ENCODE measurements at places on chromosomes 2 and 18.
A peak's percentile ranks its signal among the peaks of the same experiment; 100 is the strongest.

DNA sequence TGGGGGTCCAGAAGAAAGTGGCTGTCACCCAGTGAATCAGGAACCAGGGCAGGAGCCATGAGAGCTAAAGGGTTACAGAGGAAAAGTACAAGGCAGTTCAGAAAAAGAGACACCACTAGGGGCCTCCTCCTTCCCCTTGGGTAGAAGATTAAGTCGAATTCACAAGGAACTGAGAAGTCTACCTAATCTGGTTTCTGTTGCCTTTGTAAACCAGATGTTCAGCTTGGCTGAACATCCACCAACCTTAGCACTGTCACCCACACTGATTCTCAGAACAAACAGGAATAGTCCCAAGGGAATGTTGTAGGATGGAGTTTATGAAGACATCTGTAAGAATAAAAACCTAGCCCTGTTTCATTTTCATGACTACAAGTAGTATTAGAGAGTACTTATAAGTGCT, 90.4 kb upstream of the NOSTRIN start:
- no peak for DNase-seq
- H3K4me3 ChIP-seq, result no peak overlapping the region
- H3K27ac ChIP-seq, result no peak overlapping the region

DNA sequence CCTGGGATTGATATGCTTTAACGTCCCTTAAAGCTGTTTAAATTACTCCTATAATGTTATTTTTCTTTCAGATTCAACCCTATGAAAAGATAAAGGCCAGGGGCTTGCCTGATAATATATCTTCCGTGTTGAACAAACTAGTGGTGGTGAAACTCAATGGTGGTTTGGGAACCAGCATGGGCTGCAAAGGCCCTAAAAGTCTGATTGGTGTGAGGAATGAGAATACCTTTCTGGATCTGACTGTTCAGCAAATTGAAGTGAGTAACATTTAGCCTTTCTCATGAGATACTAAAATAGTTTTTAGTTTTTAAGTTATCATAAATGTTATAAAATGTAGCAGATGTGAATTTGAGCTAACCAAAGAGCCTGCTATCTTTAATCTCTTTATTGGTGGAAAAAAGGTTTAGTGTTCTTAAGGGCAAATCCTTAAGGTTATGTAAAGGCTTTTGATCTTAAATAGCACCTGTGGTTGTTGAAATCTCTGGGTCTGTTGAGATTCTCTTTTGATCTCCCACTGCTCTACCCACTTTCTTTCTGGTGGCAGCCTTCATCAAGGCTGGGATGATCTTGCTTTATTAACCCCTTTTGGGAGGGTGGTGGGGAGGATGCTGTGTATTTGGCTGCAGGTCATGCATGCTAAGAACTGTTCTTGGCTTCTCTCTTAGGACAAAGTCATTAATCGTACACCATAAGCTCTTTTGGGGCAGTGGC, 40.9 kb downstream of the UGP2 start:
- no peaks in the 10 kb centered on the region for H3K4me1 ChIP-seq
- peaks cover 14% of the 10 kb centered on the region for H3K36me3 ChIP-seq
- H3K27me3 ChIP-seq, result no peaks in the 10 kb centered on the region
- DNase-seq, result no peak
- H3K27ac ChIP-seq, result no peak overlapping the region
- H3K4me3 ChIP-seq, result no peak overlapping the region

- no peaks in the 10 kb centered on the region for H3K27me3 ChIP-seq
- H3K36me3 ChIP-seq, result peaks cover 10% of the 10 kb centered on the region
- no peak for DNase-seq
- H3K27ac ChIP-seq, result no peak overlapping the region
- peaks cover 8% of the 10 kb centered on the region for H3K4me1 ChIP-seq
- no peak overlapping the region for H3K4me3 ChIP-seq
Measured at GRCh38 chr18:13280070-13280795, 61.7 kb downstream of the LDLRAD4 start.

DNA sequence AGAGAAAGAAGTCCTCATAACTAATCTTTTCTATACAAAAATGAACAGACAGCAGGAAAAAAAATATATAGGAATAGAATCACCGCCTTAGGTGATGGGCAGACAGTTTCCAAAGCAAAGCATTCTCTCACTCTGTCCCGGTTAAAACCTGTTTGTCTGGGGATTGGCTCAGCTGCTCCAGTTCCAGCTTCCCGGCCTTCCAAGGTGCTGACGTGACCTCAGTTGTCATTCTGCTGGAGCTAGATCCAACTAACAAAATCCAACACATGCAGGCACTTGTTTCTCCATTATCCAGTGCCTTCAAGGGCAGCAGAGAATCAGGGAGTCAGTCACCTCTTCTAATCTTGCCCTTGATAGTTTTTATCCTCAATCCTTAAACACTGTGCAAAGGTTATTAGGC, 52.8 kb downstream of the IKZF2 start:
- no peaks in the 10 kb centered on the region for H3K27me3 ChIP-seq
- DNase-seq, result no peak
- no peaks in the 10 kb centered on the region for H3K36me3 ChIP-seq
- H3K4me1 ChIP-seq, result no peaks in the 10 kb centered on the region

GRCh38 chr2:144325086-144325485, 194.8 kb downstream of the ZEB2 start:
- no peak overlapping the region for H3K27ac ChIP-seq
- no peak overlapping the region for H3K4me3 ChIP-seq
- H3K4me1 ChIP-seq, result peaks cover 9% of the 10 kb centered on the region
- H3K27me3 ChIP-seq, result no peaks in the 10 kb centered on the region
- no peak for DNase-seq

DNA sequence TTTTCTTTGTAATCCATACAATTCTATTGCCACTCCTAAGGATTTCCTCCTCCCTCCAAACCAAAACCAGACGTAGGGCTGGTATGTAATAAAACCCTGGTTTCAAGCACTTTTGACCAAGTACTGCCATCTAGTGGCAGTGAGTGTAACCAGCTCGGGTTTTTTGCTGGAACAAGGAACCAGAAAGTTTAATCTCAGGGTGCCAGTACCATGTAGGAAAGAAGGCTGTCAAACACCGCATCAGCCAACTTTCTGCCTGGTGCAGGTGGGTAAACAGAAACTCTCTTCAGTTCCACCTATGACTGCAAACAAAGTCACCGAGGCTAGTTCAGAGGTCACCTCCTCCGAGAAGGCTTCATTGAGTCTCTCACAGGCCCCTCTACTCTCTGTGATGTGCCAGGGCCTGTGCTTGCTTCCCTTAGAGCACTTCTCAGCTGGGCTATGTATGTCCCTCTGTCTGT, 10.2 kb upstream of the THNSL2 start:
- H3K36me3 ChIP-seq, result no peaks in the 10 kb centered on the region
- no peak overlapping the region for H3K27ac ChIP-seq
- H3K27me3 ChIP-seq, result no peaks in the 10 kb centered on the region
- DNase-seq, result no peak
- H3K4me3 ChIP-seq, result no peak overlapping the region

GRCh38 chr2:158965107-158965506, 3.3 kb upstream of the TANC1 start:
- H3K27me3 ChIP-seq, result no peaks in the 10 kb centered on the region
- no peak overlapping the region for H3K27ac ChIP-seq

DNA sequence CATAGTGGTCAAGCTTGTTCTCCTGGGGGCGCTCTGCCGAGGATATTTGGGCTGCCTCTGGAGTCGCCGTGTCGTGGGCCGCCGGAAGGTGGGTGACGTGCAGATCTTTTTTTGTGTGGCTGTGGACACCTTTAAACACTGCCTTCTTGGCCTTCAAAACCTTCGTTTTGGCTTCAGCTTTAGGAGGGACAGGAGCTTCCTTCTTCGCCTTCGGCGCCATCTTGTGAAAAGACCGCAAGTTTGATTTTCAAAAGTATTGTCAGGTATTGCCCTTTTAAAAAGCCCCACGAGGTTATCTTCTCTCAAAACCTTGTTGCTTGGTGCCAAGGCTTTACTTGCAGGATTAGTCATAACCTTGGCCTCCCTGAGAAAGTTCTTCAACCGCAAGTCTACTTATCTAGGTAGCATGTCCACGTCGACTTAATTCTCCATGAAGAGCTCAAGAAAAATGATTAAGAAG, 20.8 kb downstream of the LAMA3 start:
- H3K27ac ChIP-seq, result no peak overlapping the region
- H3K27me3 ChIP-seq, result no peaks in the 10 kb centered on the region
- H3K4me3 ChIP-seq, result no peak overlapping the region
- no peak for DNase-seq
- H3K4me1 ChIP-seq, result no peaks in the 10 kb centered on the region

DNA sequence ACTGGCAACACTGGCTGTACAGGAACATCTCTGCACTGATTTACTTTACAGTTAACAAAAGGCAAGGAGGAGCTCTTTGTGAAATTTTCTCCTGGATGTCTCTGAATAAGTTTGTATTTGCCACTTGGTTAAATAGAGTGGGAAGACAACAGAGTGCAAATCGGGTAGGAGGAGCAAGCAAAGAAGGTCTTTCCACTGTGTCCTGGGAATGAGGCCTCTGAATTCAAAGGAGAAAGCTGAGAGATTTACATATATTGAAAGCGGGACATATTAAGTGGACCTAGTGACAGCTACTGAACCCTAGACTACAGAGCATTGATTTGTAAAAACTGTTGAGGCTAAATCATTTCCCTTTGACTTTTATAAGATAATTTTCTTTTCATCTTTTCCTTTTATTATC, 117.4 kb upstream of the CHRNA1 start:
- no peak overlapping the region for H3K27ac ChIP-seq
- no peaks in the 10 kb centered on the region for H3K4me1 ChIP-seq
- no peak for DNase-seq

DNA sequence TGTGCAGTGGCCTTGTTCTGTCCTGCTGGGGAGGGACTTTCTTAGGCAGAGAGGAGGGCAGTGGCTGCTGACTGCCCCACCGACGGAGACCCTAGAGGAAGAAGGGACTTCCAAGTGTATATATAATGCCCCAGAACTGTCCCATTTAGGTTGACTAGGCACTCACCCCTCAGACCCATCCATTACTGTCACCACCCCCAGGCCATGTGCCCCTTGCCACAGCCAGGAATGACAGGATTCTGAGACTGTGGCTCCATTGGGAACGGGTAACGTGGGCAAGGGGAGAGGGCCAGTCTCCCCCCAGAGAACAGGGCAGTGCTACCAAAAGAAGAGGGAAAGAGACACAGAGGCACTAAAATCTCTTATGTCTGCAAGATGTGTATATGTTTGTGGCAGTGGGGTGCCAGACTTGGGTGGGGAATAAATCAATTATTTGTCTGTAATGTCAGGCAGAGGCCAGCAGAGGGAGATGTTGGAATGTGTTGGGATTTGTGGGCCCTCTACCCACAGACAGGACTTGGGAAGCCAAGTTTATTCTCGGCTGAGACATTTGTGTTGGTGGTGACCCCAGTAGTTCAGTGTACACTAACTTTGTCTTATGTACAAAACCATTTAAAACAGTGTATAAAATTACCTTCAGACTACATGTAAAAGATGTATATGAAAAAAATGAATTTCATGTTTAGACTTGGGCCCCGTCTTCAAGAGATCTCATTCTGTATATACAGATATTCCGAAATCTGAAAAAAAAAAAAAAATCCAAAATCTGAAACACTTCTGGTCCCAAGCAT, 24.0 kb upstream of the TMEM37 start:
- H3K4me3 ChIP-seq, result no peak overlapping the region
- H3K27ac ChIP-seq, result no peak overlapping the region

- DNase-seq, result no peak
- H3K27me3 ChIP-seq, result no peaks in the 10 kb centered on the region
- no peak overlapping the region for H3K27ac ChIP-seq
- no peak overlapping the region for H3K4me3 ChIP-seq
- no peaks in the 10 kb centered on the region for H3K36me3 ChIP-seq
Measured at GRCh38 chr18:29003194-29003593, 826.3 kb upstream of the CDH2 start.

- no peaks in the 10 kb centered on the region for H3K36me3 ChIP-seq
- H3K4me3 ChIP-seq, result no peak overlapping the region
- no peak for DNase-seq
- no peak overlapping the region for H3K27ac ChIP-seq
- H3K4me1 ChIP-seq, result no peaks in the 10 kb centered on the region
Measured at GRCh38 chr18:40565805-40566509, 1389.1 kb upstream of the PIK3C3 start.

GRCh38 chr2:13686262-13686661, 946.3 kb upstream of the LRATD1 start:
- H3K27me3 ChIP-seq, result no peaks in the 10 kb centered on the region
- no peaks in the 10 kb centered on the region for H3K36me3 ChIP-seq
- no peaks in the 10 kb centered on the region for H3K4me1 ChIP-seq
- no peak overlapping the region for H3K4me3 ChIP-seq
- DNase-seq, result no peak
- H3K27ac ChIP-seq, result no peak overlapping the region

DNA sequence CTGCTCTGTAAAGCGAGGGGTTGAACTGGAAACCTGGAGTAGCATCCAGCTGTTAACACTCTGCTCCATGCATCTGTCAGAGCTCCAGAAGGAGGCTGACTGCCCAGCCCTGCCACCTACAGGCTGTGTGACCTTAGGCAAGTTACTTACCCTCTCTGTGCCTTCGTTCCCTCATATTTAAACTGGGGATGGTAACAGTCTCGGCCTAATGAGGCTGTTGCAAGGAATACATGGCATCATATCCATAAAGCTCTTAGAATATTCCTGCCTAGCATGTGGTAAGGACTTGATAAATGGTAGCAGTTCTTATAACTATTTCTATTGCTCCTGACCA, 80.6 kb downstream of the LRRFIP1 start:
- H3K36me3 ChIP-seq, result peaks cover 3% of the 10 kb centered on the region
- DNase-seq, result no peak
- H3K4me3 ChIP-seq, result peak overlapping the region; percentile 16
- peaks cover 43% of the 10 kb centered on the region for H3K4me1 ChIP-seq
- no peaks in the 10 kb centered on the region for H3K27me3 ChIP-seq

- no peaks in the 10 kb centered on the region for H3K4me1 ChIP-seq
- no peak overlapping the region for H3K4me3 ChIP-seq
- no peaks in the 10 kb centered on the region for H3K27me3 ChIP-seq
- DNase-seq, result no peak
- no peak overlapping the region for H3K27ac ChIP-seq
Measured at GRCh38 chr2:118697781-118698180, 149.7 kb downstream of the EN1 start.

DNA sequence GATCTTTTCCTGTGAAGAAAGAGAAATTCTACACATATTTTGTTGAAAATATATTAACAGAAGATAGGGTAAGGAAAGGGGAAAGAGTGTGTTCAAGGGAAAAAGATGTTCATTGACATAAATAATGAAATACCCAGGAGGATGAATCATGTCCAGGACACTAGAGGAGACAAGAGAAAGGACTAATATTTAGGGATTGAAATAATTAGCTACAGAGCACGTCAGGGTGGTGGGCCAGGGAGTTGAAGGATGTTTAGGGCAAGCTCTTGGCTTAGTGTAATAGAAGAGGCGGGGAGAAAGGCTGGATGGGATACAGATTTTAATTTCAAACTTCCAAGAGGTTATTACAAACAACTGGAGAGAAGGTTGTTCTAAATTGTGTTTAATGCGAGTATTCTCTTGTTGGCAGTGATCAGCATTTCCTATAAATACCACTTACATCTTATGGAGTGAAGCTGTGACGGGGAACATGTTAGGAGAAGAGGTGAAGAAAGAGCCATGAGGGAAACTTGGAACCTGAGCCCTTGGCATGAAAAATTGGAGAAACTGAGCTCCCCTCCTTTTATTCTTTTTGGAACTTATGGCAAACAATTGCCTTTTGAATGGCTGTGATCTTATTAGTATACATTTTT, 36.6 kb upstream of the CETN1 start:
- no peak overlapping the region for H3K4me3 ChIP-seq
- no peak overlapping the region for H3K27ac ChIP-seq
- H3K4me1 ChIP-seq, result no peaks in the 10 kb centered on the region
- H3K27me3 ChIP-seq, result no peaks in the 10 kb centered on the region

- no peak overlapping the region for H3K4me3 ChIP-seq
- H3K4me1 ChIP-seq, result no peaks in the 10 kb centered on the region
- H3K27me3 ChIP-seq, result no peaks in the 10 kb centered on the region
- H3K36me3 ChIP-seq, result no peaks in the 10 kb centered on the region
- no peak overlapping the region for H3K27ac ChIP-seq
Measured at GRCh38 chr2:101984656-101985055, 7.1 kb upstream of the IL1R2 start.

Data from thoracic aorta (tissue), 2 donors.